ENCODE measurements at places on chromosomes 6 and 20.

GRCh38 chr20:1579488-1579887 is 22.0 kb upstream of the SIRPD start:
- DNase-seq = no peak

DNA sequence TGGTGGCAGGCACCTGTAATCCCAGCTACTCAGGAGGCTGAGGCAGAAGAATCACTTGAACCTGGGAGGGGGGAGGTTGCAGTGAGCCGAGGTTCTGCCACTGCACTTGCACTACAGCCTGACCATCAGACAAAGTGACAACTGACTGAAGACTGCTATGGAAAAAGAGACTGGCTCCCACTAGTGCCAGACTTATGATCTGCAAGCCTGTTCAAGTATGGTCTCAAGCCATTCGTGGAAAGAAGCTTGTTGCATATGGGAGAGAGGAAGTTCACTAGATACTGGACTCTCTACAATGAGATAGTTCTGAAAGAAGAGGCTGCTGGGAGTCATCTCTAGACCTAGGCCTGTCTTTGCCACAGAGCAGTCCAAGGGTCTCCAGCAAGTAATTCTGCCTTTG is 26.7 kb downstream of the MDN1 start:
- no peak for DNase-seq

GRCh38 chr6:12010635-12011275 is 1.4 kb upstream of the HIVEP1 start:
- peak; percentile 17 for DNase-seq

DNA sequence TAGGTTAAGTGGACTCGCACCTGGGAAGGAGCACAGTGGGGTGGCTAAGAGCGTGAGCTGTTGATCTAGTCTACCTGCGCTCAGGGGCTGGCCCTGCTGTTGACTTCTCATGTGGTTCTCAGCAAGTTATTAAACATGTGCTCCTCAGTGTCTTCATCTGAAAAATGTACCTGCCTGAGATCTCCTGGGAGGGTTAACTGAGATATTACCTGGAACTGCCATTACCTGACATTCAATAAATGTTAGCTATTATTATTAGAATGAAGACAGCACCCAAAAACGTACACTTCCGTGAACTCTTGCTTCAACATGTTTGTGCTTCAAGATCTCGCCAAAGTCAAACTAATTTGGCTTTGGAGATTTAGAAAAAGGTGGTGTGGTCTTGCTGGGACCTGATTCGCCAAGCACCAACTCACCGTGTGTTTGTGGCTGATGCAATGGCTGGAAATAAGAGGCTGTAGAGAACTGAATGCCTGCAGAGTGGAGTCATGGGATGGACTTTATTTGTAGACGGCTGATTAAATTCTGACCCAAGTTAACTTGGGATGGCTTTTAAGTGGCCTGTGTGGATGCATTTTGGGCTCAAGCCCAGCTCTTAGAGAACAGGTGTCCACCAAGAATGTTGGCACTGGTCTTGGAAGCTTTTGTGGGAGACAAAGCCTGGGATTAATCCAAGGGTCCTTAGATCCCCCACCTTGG is 692.9 kb downstream of the QKI start:
- DNase-seq = no peak

DNA sequence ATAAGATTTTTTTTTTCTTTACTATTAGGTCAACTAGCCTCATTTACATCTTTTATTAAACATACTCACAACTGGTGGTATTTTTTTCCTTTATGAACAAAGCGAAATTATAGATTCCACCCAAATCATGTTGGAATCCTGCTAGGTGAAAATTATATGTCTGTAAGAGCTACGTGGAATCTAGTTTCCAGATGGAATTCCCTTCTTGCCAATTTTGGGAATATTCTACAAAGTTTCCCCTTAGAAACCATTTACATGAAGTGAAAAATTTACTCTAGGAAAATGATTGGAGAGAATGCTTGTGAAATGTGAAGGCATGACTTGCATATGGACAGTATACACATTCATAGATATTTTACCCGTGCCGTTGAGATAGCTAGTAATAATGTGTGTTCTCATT is 1111.3 kb downstream of the KIF16B start:
- DNase-seq = no peak

GRCh38 chr6:14584450-14584849 is 466.9 kb downstream of the CD83 start:
- no peak for DNase-seq

DNA sequence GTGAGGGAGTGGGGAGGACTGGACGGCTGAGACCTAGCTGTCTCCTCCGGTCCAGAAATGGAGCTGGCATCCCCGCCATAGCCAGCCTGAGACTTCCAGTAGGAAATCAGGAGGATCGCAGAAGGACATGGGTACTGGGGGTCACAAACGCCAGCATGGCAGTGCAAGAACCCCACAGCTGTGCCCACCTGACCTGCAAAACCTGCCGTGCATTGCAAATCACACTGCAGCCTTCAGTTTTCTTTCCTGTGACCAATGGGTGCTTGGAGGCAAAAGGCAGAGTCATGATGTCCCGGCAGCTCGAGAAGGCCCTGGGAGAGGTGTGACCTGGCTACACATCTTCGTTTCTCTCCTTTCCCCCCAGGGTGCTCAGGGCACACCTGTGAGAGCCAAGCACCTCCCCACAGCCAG is 23.3 kb upstream of the PHACTR3 start:
- no peak for DNase-seq

DNA sequence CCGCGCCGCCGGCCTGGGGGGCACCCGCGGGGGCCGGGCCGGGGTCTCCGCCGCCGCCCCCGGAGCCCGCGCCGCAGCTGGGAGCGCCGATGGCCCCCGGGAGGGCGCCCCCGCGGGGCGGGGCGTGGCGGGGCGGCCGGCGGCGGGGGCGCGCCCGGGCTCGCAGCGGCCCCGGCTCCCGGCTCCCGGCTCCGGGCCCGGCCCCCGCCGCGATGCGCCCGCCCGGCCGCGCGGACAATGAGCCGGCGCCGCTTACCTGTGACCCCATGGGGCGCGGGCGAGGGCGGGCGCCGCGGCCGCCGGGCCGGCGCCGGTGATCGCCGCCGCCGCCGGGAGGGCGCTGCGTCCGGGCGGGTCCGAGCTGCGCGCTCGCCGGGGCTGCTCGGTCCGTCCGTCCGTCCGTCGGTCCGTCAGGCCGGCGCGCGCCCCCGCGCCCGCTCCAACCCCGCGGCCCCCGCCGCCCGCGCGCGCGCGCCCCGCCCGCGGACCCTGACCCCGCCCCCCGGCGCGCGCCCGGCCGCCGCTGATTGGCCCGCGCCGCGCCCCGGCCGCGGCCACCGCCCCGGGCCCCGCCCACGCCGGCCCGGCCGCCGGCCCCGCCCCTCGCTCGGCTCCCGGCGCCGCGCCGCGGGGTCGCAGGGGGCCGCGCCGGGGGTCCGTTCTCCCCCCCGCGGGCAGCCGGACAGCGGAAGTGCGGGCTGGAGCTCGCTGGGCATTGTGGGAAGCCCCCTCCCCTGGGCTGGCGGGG is at the start of gene ZBTB46:
Gene ZBTB46, minus strand, starts transcription at position 424 of the 748 bp plus-strand sequence. CDS start 40,507 bp downstream, outside the sequence.
- DNase-seq = no peak

Measured in NCI-H510A (cell line).